SK-MEL-5 (cell line): ENCODE measurements at places on chromosomes 12 and 14.

DNA sequence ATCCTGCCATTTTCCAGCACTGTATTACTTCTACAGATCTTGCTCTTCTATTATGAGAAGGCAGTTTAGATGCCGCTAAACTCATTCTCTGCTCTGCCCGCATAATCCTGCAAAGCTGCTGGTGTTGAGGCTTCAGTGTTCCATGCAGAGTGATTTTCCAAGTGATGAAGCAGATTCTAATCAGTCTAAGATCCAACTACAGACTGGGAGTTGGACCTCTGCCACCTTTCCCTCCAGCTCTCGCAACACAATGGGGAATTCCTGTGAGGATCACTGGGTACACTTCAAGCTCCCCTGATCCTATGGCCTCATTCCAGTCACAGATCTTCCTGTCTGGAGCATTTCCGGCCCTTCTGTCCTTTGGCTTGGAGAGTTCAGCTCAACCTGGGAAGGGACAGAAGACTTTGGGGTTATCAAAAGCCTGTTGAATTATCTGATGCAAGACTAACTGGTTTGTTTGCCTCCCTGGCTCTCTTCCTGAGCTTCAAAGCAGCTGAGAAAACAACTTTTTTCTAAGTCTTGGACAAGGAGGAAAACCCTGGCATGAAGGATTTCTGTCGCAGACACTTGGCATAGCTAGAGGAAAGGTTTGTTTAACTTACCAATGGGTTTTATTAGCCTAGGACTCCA is 333.9 kb downstream of the ZFP36L1 start:
- DNase-seq, result no peak

DNA sequence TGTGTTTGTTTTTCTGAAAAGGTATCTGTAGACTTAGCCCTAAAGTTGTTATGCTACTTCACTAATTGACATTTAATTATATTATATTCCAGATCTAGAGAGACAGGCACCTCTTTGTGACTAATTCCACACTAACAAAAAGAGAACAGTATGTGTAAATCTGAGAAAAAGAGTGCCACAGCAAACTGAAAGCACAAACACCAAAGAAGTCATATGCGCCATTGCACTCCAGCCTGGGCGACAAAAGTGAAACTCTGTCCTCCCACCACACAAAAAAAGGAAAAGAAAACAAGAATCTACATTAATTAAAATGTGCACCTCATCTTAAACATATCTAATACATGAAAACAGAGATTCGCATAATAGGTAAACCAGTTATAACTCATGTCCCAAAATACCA is 4.4 kb upstream of the CSRNP2 start:
- DNase-seq, result no peak

DNA sequence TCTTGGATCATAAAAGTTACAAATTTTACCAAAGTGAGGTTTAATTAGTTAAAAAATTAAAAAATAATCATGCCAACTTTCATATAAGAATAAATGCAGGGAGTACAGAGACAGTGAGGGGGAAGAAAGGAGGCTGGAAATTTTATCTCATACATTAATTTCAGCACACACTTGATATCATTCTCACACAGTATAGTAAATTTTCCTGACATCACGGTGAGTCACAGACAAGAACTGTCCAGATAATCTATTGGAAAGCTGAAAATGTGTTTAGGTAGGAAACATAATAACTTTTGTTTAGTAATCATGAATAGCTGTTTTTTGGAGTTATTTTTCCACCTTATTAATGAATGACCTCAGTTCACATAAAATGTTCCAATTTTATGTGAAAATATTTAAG is 1204.8 kb downstream of the GALC start:
- no peak for DNase-seq

DNA sequence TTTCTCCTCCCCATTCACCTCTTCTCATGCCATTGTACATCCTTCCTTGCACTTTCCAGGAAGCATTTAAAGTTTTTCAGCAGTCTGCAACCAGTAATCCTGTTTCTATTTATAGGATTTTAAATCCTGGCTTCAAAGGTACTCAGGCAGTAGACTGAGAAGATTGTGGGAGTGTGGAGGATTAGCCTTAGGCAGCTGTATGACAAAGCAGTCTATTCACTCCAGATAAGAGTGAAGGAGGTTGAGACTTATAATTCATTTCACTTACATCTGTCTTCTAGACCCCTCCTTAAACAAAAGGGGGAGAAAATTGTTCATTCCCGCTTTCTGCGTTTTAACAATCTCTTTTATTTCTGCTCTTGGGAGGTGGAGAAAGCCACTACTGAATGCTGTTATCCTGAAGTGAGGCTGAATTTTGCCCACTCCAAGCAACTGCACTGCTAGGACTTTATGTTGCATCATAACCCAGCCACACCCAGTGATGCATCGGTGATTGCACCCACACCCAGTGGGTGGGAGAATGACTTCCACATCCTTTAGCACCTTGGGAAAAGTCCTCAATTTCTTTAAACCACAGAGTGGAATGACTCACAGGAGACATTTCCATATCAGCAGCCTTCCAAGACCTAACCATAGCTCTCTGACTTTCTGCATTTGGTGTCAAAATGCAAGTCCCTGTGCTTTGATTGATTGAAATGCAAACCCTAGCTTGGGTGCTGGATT is 382.5 kb upstream of the ATP2B1 start:
- DNase-seq, result peak; percentile 77

DNA sequence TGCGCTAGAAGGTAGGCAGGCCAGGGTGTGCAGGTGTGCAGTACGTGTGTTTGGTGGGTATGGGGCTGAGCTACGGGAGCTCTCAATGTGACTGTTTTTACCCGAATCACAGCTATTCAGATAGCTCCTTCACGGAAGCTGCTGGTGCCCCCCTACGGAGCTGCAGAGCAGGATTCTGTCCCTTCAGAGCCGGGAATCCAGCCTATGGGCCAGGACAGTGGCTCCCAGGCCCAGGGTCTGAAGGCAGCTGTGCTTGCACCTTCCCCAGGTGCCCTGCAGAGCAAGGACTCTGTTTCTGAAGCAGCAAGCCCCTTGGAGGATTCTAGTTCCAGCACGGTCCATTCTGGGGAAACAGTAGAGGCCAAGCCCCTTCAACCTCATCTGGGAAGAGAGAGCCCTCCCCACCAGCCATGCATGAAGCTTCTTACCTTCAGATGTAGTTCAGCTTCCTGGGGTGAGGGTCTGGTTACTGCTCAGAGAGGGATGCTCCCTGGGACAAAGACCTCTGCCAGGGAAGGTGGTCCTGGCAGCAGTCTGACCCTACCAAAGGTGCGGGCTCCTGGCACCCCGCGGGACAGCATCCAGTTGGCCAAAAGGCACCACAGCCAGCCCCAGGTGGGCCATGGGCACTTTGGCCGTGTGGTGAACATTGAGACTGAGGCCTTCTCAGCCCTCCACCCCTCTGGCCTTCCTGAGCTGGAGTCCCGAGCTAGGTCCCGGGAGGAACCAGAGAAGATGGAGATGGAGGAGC is 29.1 kb downstream of the PLEKHH1 start:
- DNase-seq, result no peak

DNA sequence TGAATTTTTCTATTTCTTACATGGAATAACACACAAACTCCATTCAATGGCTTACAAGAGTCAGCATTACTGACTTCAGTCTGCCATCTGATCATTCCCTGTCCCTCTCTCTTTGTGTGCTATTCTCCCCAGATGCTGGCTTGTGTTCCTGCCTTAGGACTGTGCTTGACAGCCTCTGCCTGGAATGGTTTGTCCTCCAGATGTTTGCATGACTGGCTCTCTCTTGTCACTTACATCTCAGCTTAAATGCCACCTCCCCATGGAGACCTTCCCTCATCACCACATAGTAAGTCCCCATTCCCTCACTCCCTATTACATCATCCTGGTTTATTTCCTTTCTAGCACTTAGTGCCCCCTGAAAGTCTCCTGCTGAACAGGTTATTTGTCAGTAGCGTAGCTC is 181.6 kb downstream of the KTN1 start:
- no peak for DNase-seq

DNA sequence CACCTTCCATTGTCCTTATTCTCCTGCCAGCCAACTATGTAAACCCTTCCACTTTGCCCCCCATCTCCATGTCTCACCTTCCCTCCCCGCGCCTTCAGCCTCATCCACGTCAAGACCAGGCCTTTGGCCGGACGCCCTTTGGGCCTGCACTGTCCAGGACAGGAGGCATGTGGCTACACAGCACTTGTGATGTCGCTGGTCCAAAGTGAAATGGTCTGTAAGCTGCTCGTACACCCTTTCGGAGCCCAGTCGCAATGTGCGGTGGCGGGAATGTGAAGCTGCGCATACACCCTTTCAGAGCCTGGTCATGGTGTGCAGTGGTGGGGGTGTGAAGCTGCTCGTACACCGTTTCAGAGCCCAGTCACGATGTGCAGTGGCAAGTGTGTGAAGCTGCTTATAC is 247.9 kb upstream of the RGS6 start:
- DNase-seq, result no peak

GRCh38 chr12:57216014-57216911 is at the start of gene NXPH4:
Gene NXPH4 (plus strand): TSS chr12:57216794. CDS start chr12:57216970, 176 bp downstream.
- peak; percentile 32 for DNase-seq

DNA sequence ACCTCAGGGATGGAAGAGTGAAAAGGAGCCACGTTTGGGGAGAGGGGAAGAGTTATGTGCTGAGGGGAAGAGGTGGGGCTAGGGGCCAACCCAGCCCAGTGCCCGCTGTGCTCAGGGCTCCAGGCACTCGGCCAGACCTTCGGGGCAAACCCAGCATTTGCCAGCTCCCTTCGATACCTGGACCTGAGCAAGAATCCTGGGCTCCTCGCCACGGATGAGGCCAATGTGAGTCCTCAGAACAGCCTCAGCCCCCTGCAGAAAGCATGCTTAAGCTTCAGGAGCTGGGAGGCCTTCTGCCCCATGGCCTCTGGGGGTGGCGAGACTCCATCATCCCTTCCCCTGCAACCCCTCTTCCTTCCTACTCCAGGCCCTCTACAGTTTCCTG is 5.0 kb downstream of the CARMIL3 start:
- no peak for DNase-seq

DNA sequence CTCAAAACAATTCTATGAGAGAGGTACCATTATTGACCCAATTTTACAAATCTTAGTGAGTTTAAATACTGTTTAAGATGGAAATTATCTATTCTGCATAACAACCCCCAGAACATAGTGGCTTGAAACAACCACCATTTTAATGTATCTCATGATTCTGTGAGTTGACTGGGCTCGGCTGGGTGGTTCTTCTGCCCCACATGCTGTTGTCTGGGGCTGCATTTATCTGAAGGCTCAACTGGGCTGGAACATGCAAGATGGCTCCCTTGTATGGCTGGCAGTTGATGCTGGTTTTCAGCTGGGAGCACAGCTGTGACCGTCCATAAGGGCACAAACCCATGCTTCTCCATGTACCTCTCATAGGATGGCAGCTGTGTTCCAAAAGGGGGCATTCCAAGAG is 82.2 kb downstream of the DRAM1 start:
- DNase-seq, result no peak

- DNase-seq, result no peak
These were observed 17.0 kb upstream of the SRSF5 start for GRCh38 chr14:69749956-69750355.

DNA sequence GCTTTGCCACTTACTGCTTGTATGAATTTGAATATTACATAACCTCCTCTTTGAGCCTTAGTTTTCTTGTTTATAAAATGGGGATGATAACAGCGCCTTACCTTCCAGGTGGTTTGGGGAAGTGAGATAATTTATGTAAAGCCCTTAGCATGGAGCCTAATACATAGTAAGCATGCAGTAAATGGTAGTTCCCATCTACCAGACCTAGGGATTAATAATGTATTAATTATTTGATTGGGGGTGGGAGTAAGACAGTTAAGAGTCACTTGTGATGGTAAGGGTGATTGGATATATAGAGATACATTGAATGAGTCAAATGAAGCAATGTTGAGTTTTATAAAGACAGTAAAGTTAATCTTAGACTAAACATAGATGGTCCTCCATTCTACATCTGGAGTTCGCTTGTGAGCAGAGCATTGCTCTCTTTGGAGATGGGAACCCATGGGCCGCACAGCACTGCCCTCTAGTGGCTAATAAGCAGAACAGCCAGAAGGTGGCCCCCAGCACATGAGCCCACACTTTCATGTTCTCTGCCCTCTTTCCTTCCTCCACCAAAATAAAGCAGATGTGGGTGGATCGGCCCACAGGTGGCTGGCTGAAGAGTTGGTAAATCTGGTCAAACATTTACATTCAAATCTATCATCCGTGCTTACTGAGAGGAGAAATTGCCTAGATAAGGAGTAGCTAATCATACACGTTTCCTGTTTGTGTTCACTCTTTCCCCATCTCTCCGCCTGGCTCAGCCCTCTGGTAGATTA is 26.5 kb upstream of the TAMALIN start:
- DNase-seq, result peak; percentile 79

- DNase-seq, result no peak
These were observed 85.2 kb upstream of the MAX start for GRCh38 chr14:65187421-65188049.

DNA sequence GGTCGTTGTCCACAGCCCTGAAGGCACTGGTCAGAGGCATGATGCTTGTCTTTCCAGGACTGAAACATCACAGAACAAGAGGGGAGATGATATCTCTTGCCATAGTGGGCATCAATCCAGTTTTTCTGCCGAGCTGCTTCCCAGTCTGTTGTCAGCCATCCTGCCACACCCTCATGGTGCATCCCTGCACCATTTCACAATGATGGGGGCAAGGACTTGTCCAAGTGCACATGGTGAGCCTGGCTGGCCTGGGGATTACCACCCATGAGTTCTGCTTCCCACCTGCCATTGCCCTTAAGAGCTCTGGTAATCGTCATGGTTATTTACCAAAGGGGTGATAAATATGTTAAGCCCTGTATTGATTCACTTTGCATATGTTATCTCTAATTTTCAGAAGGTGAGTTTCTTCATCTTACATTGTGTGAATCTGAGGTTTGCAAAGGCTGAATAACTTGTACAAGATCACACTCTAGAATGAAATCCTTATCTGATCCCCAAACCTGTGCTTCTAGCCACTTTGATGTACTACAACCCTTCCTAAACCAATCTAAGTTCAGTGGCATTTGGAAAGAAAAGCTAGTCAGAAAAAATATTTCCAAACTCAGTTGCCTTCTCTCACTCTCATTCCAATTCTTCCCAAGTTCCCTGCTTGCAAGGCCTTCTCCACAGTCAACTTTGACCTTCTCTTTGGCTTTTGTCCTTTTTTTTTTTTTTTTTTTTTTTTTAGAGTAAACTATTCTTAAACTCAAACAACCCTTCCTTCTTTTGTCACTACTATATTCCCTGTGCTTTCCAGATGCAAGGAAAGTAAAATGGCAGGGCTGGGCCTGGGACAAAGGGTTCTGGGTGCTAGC is 2.3 kb downstream of the AVIL start:
- no peak for DNase-seq

GRCh38 chr12:29191267-29191850 is 42.3 kb downstream of the FAR2 start:
- no peak for DNase-seq

DNA sequence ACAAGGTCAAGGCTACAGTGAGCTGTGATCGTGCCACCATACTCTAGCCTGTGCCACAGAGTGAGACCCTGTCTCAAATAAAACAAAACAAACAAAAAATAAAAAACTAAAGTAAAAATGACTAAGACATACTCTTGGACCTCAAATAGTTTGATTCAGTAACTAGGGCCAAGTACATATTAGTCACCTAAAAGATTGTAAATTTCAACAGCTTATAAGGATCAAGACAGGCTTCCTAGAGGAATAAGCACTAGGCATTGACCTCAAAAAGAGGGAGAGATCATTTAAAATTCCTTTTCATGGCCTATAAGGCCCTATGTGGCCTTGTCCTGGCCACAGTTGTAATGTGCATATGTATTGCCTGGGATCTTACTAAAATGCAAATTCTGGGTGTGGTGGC is 46.0 kb upstream of the CHST11 start:
- no peak for DNase-seq

- no peak for DNase-seq
These were observed 43.2 kb downstream of the CYP46A1 start for GRCh38 chr14:99727096-99727870.

GRCh38 chr12:93107514-93108312 is 178.6 kb upstream of the EEA1 start:
- DNase-seq, result no peak
